ENCODE measurements at places on chromosomes 7 and 10. TPM values are rescaled to one million over a fixed set of nuclear protein-coding genes. Genes with fewer than 3 reads are reported as not detected.

Gene FKBP9
- 113 TPM for total RNA-seq

Gene TSPAN15
- 26.5 TPM for total RNA-seq

Gene ECD
- 26.5 TPM for total RNA-seq

Gene BET1
- total RNA-seq: 22.1 TPM

Gene FLNC
- total RNA-seq: 31.9 TPM

Gene ZNF679
- not detected for total RNA-seq

Gene UNC5B
- 24.3 TPM for total RNA-seq

Gene BICC1
- total RNA-seq: 15.2 TPM

DNA sequence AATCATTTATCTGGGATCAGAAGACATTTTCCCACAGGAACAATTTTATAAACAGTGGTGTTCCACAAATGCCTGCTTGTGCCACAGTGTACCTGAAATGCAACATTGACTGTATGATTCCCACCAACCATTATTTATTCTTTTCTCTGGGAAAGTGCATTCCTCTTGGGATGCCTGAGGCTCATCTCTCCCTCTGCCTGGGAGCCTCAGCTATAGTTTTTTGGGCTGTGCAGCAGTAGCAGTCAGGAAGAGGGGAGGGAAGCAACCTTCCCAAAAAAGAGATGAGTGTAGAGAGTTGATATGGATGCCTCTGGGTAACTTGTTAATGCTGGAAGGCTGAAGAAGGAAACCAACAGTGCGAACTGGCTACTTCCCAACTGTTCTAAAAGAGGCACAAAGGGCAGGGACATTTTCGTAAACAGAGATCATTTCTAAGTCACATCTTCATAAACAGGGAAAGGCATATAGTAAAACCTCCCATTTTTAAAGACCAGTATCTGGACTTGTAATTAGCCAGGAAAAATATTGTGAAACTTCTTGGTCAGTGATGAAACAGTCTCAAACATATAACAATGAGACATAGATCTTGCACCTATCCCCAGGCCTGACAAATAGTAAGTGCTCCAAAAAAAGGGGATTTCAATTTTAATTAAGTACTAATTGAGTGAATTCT, 1.4 kb upstream of the CALD1 start:
- DNase-seq: no peak

GRCh38 chr10:77301305-77301730, 336.3 kb downstream of the KCNMA1 start:
- no peak for DNase-seq

DNA sequence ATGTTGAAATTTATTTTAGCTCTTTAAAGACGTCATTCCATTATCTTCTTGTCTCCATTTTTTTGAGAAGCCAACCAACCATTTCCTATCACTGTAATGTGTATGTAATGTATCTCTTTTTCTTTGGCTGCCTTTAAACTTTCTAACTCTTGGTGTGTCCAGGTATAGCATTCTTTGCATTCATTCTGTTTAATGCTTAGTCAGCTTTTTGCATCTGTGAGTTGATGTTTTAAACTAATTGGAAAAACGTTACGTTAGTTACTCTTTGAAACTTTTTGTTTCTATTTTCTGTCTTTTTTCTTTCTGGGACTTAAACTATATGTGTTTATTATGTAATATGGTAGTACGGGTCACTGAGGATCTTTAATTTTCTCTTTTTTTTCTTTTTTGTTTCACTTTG, 77.4 kb upstream of the PPP1R9A start:
- DNase-seq: no peak

GRCh38 chr7:91942312-91942711, 1.6 kb downstream of the AKAP9 start:
- DNase-seq: no peak

DNA sequence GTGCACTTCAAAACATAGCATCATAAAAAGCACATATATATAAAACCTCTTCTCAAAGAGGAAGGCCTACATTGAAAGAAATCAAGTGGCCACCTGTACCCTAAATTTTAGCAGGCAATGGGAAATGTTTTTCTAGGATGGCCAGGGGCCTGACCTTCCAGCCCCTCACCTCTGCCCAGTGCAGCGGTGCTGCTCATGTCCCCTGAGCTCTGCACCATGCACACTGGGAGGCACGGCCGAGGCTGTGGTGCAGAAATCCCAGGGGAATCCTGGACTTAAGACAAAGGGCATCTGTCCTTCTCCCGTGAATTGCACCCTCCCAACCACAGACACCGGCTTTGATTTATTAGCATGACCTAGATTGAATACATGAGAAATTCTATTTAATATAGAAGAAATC, 551.4 kb downstream of the GLRX3 start:
- no peak for DNase-seq

DNA sequence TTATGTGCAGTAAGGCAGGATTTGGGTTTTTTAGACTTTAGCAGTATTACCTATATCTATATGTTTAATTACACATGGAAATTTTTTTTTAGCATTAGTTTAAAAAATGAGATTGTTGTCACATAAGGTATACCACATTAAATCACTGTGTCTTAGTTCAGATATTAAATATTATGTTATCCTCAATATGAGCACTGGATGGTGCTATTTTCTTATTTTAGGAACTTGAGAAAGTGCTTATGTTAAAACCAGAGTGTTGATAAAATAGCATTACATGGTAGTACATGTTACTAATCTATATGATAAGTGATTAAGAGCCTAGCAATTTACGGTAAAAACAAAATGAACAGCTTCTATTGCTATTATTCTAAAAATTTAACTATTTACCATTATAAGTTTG, 28.8 kb downstream of the MIOS start:
- DNase-seq: no peak

GRCh38 chr7:90597563-90598253, 1.6 kb downstream of the CDK14 start:
- no peak for DNase-seq

DNA sequence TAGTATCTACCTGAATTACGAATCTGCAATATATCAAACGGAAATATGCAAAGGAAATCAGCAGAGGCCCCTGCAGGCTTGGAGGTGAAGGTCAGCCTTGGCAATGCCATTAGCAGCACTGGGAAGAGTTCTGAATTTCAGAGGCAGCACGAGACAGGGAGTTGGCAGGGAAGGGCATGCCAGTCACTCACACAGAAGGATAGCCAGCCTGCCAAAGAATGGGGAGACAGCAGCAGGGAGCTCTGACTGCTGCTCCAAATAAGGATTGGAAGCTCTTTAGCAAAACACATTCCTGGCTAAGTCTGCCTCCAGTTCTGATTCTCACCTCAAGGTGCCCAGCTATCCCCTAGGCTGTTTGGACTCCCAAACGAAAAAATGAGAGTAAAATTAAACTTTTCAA, 188.0 kb downstream of the PDE1C start:
- DNase-seq: no peak

DNA sequence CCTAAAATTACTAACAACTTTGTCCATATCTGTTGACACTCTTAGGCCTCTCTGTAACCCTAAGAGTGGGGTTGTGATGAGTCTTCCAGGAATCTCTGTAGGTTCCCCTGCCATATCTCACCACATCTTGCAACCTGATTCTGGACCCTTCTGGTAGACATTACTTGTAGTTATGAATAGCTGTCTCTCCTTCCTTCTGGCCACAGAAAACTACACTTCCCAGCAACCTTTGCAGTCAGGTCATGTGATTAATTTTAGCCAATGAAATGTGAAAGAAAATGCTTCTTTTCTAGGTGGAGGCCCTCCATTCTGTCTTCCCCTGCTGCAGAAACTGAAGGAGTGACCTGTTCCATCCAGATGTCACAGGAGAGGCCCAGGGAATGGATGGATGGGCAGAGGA, 147.6 kb upstream of the AOAH start:
- DNase-seq: no peak

GRCh38 chr7:137080516-137081203, 212.2 kb downstream of the CHRM2 start:
- DNase-seq: no peak

Measured in vagina (tissue), 2 donors.